ENCODE measurements at places on chromosomes 3 and 15.

DNA sequence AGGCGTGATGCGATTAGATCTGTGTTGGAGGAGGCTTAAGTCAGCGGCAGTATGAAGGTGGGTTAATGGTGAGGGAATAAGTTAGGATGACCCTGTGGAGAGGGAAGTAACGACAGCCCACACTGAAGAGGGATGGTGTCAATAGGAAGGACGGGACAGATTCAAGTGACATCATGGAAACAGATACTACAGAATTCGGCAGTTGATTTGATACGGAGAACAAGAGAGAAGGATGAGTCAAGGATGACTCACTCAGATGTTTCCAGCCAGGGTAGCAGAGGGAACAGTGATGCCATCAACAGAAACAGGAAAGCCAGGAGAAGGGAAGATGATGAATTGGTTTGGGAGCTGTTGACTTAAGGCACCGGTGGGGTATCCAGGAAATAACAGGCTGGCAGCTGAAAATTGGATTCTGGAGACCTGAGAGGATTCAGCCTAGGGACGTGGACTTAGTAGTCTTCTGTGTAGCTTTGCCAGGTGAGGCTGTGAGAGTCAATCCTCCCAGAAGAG lies 38.0 kb downstream of the SHC4 start:
- no peak for DNase-seq
- no peak overlapping the region for H3K27ac ChIP-seq
- H3K36me3 ChIP-seq, result no peaks in the 10 kb centered on the region
- no peaks in the 10 kb centered on the region for H3K27me3 ChIP-seq
- H3K4me3 ChIP-seq, result no peak overlapping the region
- peaks cover 7% of the 10 kb centered on the region for H3K4me1 ChIP-seq

DNA sequence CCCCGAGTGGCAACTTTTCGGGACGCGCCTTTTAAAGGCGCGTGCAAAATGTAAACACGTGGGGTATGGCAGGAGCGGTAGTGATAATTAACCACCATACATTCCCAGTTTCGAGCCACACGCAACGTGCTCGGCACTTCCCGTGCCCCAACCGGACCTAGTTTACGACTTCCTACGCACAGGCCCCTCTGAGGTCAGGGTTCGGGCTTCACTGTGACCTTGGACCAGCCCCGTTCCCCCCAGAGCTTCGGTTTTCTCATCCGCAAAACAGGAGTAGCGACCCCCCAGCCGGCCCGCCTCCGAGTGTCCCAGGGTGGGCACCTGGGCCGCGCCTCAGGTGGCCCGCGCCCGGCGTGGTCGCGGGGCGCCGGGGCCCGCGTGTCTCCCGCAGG lies 451 bp downstream of the CHCHD4 start:
- peak; percentile 55 for DNase-seq
- peak overlapping the region; percentile 41 for H3K27ac ChIP-seq
- peaks cover 37% of the 10 kb centered on the region for H3K4me1 ChIP-seq
- H3K27me3 ChIP-seq, result no peaks in the 10 kb centered on the region
- peaks cover 44% of the 10 kb centered on the region for H3K36me3 ChIP-seq
- peak overlapping the region; percentile 80 for H3K4me3 ChIP-seq

- no peak for DNase-seq
- peaks cover 8% of the 10 kb centered on the region for H3K27me3 ChIP-seq
- H3K4me1 ChIP-seq, result no peaks in the 10 kb centered on the region
- H3K4me3 ChIP-seq, result no peak overlapping the region
- H3K27ac ChIP-seq, result no peak overlapping the region
These were observed 13.0 kb upstream of the CTXND1 start for GRCh38 chr15:80265021-80265420.

DNA sequence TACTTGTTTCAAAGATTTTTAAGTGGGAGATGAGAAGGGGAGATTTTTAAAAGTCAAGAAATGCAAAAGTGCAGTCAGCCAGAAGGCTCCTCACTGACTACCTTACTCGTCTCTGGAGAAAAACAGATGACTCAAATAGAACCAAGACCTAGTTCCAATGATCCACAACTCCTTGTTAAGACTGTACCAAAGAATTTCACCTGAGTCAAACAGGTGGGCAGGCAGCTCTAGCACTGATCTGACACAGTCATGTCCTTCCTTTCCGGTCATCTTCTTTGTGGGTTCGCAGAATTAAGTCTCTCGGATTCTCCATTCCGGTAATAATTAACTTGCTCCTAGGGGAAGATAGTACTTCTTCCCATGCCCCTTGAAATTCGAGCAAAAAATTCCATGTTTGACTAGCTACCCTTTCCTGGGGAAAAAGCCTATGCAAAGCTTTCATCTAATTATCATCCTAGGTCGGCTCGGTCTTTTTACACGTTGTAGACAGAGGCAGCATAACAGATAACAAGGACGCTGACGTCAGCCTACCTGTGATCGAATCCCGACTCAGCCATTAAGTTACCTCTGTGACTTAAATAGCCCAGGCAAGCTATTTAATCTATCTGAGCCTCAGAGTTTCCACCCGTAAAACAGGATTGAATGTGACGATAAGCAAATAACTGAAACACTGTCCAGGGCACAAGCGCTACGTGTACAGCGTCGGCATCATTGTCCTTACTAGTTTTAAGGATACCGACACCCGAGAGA lies 758 bp downstream of the SELENOK start:
- DNase-seq, result peak; percentile 52
- H3K36me3 ChIP-seq, result peaks cover 11% of the 10 kb centered on the region
- H3K27ac ChIP-seq, result peak overlapping the region; percentile 93
- peaks cover 19% of the 10 kb centered on the region for H3K4me1 ChIP-seq
- peaks cover 11% of the 10 kb centered on the region for H3K27me3 ChIP-seq

DNA sequence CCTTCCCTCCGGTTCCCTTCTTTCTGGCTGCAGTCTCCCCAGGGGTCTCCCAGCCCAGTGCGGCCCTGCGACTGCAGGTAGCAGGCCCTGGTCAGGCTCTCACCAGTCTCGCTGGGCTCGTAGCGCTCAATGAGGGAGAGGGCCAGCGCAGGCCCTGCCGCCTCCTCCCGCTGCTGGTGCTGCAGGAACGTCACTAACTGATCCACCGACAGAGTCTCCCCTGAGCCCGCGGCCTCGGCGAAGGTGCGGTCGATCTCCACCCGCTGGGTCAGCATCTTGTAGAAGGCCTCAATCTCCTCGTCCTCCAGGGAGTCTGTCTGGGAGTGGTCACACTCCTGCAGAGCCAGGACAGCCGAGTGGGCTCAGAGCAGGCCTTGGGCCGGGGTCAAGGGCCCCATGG lies 18.3 kb downstream of the PLCD1 start:
- H3K27ac ChIP-seq, result no peak overlapping the region
- H3K27me3 ChIP-seq, result no peaks in the 10 kb centered on the region
- H3K4me3 ChIP-seq, result no peak overlapping the region
- H3K4me1 ChIP-seq, result no peaks in the 10 kb centered on the region
- peaks cover 22% of the 10 kb centered on the region for H3K36me3 ChIP-seq
- DNase-seq, result no peak

All from common myeloid progenitor, CD34-positive (primary cell).